Renal cortex interstitium (tissue), 15 donors: ENCODE measurements at places on chromosomes 5 and 9. TPM values are rescaled to one million over a fixed set of nuclear protein-coding genes. Genes with fewer than 3 reads are reported as not detected.
A peak's percentile ranks its signal among the peaks of the same experiment; 100 is the strongest.

DNA sequence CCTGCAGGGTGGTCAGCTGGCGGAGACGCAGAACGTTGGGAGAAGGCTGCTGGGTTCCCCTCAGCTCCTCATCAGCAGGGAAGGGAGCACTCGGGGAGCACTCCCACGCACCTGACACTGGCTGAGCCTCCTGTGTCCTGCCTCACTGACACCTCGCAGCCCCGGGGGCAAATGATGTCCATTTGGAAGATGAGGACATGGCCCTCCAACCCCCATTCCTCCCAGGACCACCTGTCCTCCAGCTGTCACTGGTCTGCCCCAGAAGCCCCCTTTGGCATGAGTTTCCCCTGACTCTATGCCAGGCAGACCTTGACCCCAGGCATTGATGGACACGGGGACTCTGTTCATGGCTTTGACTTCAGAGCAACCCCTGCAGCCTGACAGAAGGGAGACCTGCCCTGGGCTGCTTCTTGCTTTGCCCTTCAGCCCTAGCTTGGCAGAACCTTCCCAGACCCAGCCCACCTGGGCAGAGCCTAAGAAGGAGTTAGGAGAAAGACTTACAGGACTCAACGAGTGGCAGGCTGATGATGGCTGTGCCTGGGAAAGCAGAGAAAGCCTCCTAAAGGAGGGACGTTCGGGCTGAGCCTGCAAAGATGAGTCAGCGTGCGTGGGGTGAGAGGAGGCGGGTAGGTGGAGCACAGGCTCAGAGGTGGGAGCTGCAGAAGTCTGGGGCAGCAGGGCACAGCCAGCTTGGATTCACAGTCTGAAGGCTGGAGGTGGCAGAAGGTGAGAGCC lies 90.6 kb downstream of the LMX1B start:
- DNase-seq = no peak

- DNase-seq = no peak
Measured at GRCh38 chr5:123482258-123482657, 29.7 kb upstream of the CSNK1G3 start.

GRCh38 chr9:84266087-84266561 lies 74.4 kb downstream of the SLC28A3 start:
- DNase-seq = no peak

GRCh38 chr5:150734579-150735384 lies 24.0 kb downstream of the DCTN4 start:
- DNase-seq = no peak

- DNase-seq = no peak
Measured at GRCh38 chr5:64637837-64638443, 52.4 kb upstream of the SHISAL2B start.

DNA sequence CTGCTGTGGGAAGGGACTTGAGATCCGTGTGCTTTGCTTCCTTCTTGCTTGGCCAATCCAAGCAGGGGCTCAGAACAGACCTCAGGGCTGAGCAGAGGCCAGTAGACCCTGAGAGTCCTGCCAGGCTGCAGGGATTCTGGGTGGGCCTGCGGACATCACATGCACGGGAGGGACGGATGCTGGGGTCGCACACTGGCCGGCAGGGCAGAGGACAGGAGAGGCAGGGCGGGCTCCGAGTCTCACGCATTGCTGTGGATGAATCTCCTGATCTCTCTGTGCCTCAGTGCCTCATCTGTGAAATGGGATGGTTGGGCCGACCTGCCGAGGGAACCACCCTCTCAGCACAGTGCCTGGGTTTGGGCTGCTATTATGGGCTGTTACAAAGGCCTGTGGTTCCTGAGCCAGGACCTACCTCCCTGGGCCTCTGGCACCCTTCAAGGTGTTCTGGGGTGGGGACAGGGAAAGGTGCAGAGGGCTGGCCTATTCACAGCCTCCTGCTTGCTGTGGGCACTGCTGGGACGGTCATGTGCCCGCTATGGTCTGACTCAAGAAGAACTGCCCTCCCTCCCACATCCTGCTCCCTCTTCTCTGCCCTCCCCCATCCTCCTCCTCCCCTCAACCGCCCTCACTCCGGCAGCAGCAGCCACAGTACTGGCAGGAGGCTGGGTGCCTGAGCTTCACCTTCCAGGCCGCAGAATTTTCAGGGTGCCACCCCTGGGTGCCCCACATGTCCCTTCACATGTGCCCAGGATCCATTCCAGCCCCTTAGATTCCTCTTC lies 43.3 kb downstream of the NCS1 start:
- no peak for DNase-seq

- DNase-seq = peak; percentile 46
Measured at GRCh38 chr9:27771803-27772545, 198.7 kb upstream of the C9orf72 start.

IRX1 gene
- polyA plus RNA-seq = 40.5 TPM

AIF1L gene
- polyA plus RNA-seq = 395 TPM
